ENCODE measurements at places on chromosomes 5 and 9.

- DNase-seq: no peak
Observed at GRCh38 chr5:79510638-79511037, 3.3 kb downstream of the HOMER1 start.

GRCh38 chr5:154101184-154101583 is 62.4 kb downstream of the MFAP3 start:
- DNase-seq: no peak

DNA sequence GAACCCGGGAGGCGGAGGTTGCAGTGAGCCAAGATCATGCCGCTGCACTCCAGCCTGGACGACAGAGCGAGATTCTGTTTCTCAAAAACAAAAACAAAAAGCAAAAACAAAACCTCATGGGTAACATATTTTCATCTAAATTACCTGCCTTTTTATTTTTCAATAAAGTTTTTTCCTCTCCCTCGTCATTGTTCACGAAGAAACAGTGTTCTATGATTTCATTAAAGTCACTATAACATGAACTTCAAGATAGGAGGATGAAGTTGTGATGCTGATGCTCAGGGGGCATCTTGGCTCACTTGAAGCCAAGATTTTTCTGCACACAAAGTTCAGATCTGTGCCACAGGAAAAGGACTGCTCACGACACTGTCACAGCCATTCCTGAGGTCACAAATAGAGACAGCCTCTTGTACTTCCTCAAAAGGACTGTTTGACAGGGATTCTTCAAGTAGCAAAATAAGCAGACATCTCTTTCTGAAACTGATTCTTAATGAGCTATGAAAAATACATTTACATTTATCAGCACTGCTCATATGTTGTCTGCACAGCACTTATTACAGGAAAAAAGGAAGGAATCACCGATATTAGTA is 16.1 kb downstream of the NIPSNAP3B start:
- DNase-seq: no peak

GRCh38 chr5:1204693-1205242 is 3.4 kb downstream of the SLC6A19 start:
- no peak for DNase-seq

- DNase-seq: no peak
Observed at GRCh38 chr9:37229455-37229854, 109.1 kb downstream of the ZCCHC7 start.

GRCh38 chr9:82418334-82418733 is 429.8 kb downstream of the SPATA31D1 start:
- no peak for DNase-seq

DNA sequence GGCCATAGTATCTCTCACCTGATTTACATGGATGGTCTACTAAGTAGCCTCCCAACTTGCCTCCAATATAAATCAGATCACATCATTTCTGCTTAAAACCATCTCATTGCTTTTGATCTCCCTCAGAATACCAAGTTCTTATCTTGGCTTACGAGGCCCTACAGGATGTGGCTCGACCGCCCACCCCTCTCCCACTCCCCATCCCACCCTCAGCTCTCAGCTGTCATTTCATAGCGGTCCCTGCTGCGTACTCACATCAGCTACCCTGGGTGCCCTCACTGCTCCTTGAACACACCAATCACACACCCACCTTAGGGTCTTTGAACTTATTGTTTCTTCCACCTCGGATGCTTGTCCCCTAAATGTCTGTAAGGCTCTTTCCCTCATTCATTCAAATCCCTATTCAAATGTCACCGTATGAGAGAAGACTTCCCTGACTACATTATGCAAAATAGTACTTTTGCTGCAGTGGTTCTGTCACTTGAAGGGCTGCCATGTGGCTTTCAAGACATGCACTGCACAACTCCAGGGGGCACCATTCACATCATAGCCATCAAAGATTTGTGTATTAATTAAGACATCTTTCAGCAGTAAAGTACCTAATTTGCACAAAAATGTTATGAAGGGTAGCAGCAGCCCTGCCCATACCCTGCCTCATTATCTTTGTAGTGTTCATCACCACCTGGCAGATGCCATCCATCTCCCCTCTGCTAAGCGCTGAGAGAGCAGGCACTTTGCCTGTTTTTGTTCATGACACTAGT is 171.1 kb downstream of the ENC1 start:
- no peak for DNase-seq

- DNase-seq: no peak
Observed at GRCh38 chr5:121834021-121834420, 17.7 kb upstream of the FTMT start.

DNA sequence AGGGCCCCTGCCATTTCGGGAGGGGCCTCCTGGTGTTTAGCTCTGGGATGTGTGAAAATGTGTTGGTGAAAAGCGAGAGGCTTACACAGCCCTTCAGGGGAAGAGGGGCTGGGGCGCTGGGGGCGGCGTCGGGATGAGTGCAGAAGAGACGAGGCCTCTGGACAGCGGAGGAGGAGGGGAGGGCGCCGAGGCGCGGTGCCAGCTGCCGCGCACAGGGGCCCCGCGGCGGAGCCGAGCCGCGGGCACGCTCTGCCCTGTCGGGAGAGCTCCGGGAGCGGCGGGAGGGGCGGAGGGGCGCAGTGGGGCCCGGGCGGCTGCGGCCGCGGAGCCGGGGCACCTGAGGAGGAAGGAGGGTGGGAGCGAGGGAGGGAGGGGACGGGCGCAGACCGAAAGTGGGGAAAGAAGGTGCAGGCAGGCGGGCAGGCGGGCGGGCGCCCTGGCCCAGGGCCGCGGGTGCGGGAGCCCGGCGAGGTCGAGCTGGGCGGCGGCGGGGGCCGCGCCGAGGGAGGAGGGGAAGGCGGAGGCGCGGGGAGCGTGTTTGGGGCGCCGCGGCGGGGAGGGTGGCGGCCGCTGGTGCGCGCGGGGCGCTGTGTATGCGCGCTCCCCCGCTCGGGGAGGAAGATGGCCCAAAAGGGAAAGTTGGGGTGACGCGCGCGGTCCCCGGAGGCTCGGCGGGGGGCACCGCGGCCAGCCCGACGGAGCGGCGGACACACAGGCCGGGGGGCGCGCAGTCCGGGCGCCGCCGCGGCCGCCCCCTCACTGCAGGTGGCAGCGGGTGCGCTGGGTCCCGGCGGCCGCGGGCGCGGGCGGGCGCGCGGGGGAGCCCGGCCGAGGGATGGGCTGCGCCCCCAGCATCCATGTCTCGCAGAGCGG is at the start of gene PDE8B:
Gene PDE8B (plus strand): TSS at position 590 of the 873 bp plus-strand sequence. CDS start 246 bp downstream, at position 836.
- DNase-seq: no peak

DNA sequence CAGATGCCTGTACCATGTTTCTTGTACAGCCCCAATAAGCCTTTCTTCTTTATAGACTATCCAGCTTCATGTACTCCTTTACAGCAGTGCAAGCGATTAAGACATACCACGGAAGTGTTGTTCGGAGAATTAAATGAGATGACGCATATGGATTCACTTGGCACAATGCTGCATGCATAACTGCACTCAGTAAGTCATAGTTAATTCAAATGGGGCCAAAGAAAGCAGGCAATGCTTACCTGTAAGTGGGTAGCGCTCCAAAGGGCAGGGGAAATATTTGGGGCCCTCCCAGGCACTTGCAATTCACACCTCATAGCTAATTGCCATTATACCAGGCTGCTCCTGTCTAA is 7.7 kb upstream of the ADRA1B start:
- no peak for DNase-seq

GRCh38 chr9:116204252-116204882 is 50.8 kb downstream of the PAPPA start:
- no peak for DNase-seq

DNA sequence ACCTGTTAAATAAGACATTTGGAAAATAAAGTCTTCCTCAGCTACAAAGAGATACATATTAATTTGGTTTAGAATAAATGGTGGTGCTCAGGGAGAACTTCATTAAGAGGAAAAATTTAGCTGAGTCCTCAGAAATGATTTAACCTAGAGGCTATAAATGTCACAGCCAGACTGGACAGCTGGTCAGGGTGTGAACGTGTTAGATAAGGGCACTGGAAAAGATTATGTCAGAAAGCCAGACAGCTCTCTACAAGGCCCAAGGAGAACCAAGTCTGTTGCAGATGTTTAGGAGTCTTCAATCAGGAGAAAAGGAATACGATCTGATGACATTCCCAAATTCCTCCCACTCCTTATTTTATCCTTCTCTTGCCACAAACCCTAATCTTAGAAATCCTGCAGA is 265.2 kb downstream of the MAT2B start:
- no peak for DNase-seq

DNA sequence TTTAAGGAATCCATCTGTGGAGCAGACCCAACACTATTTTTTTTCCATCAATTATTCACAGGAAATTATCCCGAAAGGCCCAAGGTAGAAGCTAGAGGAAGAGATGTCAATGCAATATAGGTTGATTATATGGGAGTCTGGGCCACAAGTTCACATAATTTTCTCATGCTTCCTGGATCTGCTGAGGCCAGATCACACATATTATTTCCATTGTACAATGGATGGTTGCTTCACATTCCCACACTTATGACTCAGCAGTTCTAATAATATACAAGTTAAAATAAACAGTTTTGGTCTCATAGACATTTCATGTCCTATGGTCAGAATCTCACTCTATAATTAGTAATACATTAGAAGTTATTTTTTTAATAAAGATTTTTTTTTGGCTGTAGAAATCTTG is 66.0 kb upstream of the PTPRD start:
- DNase-seq: no peak

DNA sequence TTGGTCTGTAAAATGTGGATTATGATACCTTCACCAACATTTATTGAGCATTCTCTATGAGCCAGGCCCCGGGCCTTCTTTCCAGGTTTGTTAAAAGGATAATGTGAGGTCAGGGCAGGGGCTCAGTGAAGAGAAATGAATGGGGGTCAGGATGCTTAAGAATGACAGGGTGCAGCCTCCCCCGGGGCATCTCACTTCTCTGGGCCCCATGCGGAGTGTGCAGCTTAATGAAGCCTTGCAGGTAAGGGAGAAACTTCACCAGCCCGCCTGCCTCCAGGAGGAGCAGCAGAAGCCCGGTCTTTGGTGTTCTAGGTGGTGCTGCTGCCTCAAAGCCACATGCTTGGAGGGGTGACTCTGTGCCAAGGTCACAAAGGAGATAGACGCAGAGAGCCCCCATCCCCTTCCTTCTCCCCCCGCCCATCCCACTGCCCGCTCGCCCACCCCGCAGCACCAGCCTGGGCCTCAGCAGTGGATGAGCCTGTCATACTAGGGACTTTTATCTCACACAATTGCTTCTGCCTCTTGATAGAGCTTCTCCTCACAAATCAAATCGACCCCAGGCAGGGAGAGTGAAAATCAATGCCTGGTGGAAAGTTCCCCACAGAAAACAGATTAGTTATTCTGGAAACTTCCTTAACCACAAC is 244.8 kb downstream of the PBX3 start:
- no peak for DNase-seq

DNA sequence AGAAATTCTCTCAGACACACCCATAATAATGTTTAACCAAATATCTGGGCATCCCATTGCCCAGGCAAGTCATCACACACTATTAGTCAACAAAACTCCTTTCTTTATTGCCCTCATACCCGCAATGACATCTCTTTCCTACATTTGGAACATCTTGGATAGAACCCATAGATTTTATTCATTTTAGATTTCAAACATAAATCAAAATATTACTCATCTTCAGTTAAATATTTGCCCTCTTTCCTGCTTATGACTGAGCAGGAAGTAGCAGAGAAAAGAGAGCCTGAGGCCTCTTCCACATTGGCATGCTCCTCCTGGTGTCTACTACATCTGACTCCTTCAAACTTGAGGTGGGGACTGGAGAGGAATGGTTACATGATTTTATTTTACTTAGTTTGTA is 592.0 kb downstream of the CHSY3 start:
- no peak for DNase-seq

- DNase-seq: no peak
Observed at GRCh38 chr9:128192601-128193371, 1.4 kb upstream of the CIZ1 start.

GRCh38 chr5:168430296-168430695 is 56.0 kb upstream of the RARS1 start:
- no peak for DNase-seq

DNA sequence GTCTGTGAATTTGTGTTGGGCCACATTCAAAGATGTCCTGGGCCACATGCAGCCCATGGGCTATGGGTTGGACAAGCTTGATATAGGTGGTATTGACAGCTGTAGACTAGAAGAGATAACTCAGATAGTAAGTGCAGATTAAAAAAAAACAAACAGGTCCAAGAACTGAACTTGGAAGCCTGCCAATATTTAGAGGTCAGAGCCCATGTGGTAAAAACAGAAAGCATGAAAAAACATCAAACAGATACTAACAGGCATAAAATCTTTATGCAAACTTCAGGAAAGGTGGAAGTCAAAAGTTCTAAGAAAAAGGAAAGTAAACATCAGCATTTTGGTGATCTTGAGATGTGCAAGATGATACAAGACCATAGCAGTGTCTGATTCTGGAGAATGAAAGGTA is 155.1 kb upstream of the NR4A3 start:
- no peak for DNase-seq

DNA sequence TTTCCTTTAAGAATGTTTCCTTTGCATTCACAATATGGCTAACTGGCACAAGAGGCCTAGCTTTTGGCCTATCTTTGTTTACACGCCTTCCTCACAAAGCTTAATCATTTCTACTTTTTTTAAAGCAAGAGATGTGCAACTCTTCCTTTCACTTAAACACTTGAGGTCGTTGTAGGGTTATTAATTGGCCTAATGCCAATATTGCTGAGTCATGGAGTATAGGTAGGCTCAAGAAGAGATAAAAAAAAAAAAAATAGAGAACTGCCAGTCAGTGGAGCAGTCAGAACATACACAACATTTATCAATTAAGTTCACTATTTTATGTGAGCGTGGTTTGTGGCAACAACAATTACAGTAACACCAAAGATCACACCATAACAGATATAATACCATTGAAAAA is 5.9 kb downstream of the FKBP15 start:
- DNase-seq: no peak

DNA sequence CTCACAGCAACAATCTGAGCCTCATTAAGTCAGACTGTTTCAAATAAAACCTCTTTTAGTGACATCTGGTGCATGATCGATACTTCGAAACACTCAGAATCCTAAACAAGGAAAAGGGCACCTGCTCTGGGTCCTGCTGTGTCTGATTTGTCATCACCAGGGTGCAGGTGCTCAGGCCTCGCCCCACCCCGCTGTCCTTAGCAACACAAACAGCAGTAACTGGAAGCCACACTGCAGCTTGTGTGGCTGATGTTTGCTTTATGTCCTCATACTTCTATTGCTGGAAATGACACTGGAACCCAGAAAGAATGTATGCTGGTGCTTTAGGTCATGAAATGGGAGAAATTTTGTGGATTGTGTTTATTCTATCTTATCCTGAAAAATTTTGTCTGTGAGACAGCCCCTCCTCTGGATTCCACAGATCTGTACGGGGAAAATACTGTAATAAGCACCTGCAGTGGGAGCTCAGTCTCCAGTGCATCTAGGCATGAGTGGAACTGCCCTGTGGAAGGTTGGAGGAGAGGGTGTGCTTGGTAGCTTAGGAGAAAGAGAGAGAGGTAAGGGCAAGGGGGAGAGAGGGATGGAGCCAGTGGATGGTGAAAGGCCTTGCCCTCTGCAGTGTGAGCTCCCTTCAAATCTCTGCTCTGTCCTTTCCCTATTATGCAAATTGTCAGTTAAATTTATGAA is 284.2 kb downstream of the SMARCA2 start:
- DNase-seq: no peak

Data from CD8-positive, alpha-beta memory T cell (primary cell).